Effector memory CD8-positive, alpha-beta T cell (primary cell): ENCODE measurements at places on chromosomes 16 and 17.

DNA sequence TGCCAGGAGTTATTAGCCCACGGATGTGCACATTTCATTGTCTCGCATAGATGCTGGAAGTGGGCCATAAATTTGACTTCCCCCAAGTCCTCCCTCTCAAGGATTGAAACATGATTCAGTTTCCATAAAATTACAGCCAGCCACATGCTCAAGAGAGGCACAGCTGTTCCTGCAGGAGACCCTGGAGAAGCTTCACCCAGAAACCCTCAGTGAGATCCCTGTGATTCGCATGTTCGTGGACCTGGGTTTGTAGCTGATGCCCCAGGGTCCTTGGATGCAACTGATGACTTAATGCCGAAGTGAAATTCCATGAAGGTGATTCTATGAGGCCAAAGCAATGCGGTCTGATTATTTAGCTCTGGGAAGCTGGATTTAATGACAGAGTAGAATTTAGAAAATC lies 24.7 kb upstream of the AQP8 start:
- no peak for DNase-seq

- no peak for DNase-seq
Observed at GRCh38 chr16:72876221-72876620, 171.7 kb downstream of the ZFHX3 start.

GRCh38 chr17:20784100-20784665 lies 204.7 kb downstream of the CDRT15L2 start:
- no peak for DNase-seq

GRCh38 chr16:4152267-4152666 lies 36.0 kb upstream of the ADCY9 start:
- no peak for DNase-seq

DNA sequence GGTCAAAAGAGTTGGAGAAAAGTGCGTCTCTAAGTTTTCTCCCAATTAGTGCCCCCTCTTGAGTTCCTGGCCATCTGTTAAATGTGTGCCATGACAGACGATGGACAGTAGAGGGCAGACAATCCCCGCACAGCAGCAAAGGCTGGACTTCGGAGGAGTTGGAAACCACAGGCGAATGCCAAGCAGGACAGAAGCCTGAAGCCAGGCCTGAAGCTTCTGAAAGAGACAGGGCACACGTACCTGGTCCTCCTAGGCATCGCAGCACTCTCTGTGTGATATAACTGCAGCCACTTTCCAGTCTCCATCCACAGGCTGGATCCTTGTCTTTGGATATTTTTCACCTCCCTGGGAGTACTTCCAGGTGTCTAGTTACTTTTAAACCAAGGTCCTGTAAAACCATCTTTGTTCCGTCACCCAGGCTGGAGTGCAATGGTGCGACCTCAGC lies 14.5 kb downstream of the C17orf100 start:
- DNase-seq = peak; percentile 25

DNA sequence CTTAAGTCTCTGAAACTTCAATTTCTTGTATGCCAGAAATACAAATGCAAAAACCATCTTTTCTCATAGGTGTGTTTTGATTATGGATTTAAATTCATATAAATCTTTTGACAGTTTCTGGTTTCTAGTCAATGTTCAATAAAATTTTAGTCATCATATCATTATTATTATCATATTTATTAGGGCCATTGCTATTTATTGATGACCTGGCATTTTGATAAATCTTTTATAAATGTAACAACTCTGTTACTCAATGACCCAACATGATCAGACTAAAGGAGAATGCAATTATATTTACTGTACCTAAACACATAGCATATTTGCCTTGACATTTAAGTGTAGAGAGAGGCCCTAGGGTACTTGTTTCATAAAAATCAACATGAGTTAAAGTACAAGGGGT lies 320.8 kb downstream of the CDH8 start:
- DNase-seq = no peak

- DNase-seq = no peak
Observed at GRCh38 chr17:38914741-38915638, 10.4 kb upstream of the LASP1NB start.

DNA sequence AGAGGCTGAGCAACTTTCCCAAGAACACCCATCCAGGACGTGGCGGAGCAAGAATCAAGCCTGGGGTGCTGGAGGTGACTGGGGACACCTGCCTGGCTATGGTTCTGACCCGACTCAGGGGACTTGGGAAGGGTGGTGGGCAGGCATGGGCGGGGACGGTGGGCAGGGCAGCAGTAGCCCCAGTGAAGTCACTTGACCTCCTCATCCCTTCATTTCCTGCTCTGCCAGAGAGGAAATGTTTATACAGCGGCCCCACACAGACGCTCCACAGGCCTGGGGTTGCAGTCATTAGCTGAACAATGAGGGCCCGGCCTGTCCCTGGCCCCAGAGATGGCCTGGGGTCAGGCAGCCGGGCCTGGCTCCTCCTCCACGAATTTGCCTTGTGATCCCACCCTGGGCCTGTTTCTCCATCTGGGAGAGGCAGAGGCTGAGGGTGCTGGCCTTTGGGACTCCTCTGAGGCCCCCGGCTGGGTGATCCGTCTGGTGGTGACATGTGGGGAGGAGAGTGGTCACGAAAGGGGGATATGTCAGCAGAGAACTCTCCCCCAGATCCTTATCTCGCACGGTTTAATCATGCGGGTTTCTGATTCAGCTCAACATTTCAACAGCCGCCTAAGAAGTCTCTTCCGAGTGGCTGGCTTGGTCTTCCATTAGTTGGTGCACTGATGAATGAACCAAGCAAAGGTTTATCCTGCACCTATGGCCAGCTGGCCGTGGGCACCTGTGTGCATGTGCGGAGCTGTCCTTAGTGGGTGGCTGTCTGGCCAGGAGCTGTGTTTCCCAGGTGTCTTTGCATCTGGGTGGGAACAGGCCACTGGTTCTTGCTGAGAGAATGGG lies 175.9 kb downstream of the IRF8 start:
- no peak for DNase-seq

DNA sequence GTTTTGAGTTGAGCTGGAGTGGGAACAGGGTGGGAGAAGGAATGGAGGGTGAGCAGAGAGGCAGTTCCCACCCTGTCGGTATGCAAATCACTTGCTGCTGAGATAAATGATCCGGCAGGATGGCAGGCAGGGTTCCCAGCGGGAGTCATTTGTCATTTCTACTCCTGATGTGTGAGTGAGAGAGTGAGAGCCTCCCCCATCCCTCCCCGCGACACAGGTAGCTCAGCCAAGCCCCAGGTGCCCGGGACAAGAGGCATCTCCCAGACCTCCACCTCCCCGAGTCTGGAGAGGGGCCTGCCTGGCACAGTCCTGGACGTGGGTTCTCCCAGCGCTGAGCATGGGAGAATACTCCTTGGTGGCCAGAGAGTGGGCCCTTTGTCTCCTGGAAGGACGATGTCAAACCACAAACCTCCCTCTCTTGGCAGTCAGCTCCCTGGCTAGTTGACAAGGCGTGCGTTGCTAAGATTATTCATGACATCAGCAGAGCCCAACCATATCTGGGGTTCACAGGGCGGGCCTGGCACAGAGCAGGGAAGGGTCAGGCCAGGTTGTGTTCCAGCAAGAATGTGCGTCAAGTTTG lies 33.7 kb upstream of the TNRC6C start:
- DNase-seq = no peak

DNA sequence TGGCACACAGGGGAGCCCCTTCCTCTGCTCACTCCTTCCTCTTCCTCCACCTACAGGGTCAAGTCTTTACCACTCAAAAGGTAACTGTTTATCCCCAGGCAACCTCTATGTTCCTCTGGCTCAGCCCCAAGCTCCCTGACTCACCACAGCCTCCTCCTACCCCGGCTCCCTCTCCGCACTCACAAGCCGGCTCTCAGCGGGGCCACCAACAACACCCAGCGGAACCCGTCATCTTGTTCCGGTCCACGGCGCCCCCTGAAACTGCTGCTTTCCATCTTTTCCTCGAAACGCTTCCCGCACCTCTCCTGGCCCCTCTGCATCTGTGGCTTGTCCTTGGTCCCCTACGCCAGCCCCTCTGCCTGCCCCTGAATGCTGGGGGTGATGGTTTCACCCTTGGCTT lies 58.4 kb downstream of the NXN start:
- DNase-seq = no peak

DNA sequence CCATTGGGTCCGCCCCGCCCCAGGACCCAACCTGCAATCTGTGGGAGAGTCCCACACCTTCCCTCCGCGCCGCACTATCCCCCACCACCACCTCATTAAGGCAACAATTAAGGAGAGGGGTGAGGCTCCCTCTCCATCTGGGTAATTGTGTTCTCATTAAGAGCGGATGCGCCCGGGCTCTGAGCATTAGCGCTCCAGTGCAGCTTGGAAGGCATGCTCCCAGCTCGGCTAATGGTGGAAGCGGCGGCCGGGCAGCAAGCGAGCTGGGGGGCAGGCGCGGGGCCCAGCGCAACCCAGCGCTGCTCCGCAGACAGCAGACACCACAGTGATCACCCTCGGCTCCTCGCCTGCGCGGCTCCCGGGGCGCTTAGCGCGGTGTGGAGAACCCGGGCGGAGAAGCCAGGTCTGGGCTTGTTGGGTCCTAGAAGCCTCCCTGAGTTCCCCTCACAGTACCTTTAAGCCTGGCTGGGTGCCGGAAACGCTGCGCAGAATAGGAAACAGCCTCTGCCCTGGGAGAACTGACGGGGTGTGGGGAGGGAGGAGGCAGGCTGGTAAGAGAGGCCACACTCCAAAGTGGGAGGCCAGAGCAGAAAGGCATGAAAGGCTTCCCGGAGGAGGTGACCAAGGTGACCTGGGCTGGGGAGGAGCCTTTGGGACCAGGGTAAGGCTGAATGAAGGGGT lies 6.4 kb downstream of the CBLN1 start:
- no peak for DNase-seq

DNA sequence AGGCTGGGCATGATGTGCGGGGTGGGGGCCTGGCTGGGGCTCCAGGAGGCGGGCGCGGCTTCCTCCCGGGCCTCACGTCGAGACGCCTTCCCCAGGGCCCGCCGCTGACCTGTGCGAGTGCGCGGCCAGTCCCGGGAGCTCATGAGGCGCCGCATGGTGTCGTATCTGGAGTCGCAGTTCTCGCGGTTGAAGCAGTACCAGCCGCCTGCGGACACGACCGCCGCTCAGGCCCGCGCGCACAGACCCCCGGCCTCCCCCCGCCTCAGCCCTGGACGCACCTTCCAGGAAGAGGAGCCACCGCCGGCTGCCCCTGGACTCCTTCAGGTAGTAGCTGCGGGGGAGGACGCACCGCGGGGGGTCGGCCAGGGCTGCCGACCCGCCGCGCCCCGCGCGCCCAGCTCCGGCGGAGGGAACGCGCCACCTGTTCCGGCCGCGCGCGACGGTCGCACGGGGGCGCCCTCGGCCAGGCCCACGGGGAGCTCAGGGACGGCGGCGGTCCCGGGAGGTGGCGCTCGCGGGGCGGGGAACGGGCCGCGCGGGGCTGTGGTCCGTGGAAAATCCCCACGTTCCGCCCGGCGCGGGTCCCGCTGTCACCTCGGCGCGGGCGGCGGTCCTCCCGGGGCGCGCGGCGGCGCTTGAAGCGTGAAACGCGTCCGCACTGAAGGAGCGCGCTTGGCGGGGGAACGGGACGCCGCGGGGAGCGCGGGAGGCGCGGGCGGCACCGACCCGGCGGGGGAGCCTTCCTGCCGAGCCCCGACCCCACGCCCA lies 1.4 kb downstream of the NOTUM start:
- peak; percentile 80 for DNase-seq

DNA sequence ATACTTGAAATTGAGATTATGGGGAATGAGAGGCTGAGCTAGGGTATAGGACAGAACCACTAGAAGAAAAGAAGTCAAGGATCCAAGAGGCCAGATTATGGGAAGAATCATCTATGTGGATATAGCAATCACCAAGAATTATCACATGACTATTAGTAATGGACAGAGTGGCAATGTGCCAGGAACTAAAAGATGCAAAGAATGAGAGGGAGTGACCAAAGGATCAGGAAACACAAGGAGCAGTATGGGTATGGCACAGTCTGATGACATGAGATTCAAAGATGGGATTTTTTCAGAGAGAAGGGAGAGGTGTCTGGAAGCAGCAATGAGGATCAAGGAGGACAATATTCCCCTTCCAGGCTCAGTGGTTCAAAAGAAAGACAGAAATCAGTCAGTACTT lies 212.2 kb downstream of the AATF start:
- no peak for DNase-seq

- DNase-seq = no peak
Observed at GRCh38 chr17:43900858-43901754, 6.2 kb downstream of the MPP2 start.

DNA sequence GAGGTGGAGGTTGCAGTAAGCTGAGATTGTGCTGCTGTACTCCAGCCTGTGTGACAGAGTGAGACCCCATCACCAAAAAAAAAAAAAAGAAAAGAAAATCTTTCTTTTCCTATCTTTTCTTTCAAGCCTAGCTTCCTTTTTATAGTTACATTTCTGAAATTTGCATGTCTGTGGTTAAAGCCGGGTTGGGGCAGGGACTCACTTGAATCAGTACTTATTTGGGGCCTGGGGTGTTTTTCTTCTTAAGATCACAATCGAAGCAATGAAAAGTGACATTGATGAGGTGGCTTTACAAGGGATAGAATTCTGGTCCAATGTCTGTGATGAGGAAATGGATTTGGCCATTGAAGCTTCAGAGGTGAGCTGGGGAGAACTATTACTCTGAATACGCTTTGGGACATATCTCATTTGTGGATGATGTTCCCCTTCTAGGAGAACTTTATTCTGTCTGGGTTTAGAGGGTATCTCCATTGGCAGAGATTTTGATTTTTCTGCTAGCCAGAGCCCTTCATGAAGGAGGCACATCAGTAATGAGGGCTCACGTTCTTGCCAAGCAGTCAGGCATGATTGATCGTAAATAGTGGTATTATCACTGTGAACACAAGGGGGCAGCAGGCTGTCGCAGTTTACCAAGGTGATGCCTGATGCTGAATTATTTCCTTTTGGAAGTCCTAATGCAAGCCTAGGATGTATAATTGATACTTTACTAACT lies 14.3 kb downstream of the KPNB1 start:
- DNase-seq = peak; percentile 68

- DNase-seq = peak; percentile 31
Observed at GRCh38 chr16:56869513-56870275, 4.7 kb downstream of the SLC12A3 start.

DNA sequence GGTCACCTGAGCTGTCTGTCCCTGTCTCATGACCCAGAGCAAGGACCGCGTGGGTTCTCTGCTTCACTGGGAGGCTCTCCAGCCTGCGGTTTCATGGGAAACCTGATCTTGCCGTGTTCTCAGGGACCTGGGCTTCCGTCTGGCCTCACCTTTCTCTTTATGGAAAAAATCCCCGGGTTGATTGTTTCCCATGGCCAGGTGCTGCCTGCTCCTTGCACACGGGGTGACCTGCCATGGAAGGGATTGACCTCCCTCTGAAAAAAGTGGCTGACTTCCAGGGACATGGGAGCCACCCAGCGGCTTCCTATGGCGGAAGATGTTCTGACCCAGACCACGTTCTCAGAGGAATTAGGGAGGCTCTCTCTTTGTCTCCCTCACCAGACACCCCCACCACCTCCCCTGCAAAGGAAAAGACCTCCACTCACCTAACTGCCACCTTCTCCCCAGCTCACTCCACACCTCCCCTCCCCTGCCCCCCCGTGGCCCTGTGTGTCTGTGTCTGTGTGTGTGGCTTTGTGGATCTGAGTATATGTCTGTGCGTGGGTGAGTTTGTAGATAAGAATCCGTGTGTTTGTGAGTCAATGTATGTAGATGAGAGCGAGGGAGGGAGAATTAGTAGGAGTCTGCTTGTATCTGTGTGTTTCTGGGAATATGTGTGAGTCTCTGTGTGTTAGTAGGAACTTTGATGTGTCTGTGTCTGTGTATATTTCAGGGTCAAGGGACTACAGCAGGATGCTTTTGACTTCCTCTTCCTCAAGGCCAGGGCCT lies 154.6 kb downstream of the NTN1 start:
- DNase-seq = no peak

- DNase-seq = no peak
Observed at GRCh38 chr16:88867581-88868246, 1.3 kb upstream of the PABPN1L start.
